ENCODE measurements at places on chromosomes 5 and 9.

DNA sequence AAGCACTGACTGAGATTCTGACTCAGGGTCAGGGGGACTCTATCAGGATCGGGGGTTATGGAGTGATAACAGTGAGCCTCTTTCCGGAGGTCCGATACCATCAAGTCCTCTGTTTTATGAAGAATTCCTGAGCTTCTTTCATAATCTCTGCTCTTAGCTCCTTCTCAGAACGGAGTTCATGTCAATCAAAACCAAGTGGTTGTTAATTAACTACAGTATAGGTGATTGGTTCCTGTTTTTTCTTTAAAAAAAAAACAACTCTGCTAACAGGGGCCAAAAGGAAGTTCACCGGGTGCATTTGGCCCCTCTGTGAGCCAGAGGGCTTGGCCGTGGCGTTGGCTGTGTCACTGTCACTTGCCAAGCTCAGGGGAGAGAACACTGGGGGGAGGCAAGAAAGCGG is 4.0 kb downstream of the GFI1B start:
- DNase-seq: no peak

- no peak for DNase-seq
These were observed 62.8 kb downstream of the KIF4B start for GRCh38 chr5:155076379-155076778.

DNA sequence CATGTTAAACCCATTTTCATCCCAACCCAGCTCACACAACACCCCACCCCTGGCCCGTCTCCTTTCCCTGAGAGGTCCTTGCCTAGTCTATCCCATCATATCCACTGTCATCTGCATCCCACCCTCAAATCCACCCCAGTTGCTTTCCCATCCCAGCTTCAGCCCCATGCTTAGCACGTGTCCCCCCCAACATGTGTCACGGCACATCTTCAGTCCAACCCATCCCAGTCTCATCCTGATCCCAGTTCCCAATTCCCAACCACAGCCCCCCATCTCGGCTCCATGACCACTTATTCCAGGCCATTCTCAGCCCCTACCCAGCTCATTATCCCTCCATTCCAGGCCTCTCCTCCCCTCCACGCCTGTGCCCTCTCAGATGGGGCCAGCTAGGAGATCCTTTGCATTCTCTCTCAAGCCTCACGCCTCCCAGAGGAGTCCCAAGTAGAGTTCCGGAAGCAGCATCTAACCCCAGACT is 605 bp upstream of the DBN1 start:
- DNase-seq: no peak

DNA sequence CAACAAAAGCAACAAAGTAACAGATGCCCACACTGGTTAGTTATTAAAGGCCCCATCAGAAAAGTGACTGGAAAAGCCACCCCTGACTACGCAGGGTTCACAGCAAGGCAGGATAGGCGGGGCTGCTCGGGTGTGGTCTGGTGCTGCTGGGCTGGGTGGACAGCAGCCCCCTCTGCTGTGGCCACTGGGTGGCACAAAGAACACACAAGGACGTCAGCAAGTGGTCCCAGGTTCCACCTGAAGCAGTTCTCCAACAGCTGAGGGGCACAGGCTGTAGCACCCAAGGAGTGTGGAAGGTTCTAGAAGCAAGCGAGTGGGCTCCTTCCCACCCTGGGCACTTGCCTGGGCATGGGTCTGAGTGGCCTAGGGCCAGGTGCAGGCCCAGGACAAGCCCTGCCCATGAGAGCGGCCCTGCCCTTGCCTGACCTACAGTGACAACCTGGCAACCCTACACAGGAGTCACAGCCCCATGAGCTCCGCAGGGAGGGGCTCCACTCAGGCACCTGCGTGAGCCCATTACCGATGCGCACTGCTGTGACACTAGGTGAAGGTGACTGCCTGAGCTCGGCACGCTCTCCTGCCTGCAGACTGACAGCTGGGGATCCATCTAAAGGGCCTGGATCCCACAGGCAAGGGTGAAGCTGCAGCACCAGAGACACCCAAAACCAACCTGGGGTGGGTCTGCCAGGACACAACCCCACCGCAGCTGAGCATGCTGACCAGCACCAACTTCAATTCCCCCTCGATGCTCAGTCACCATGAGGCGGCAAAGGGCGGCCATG is 8.1 kb downstream of the BRD9 start:
- no peak for DNase-seq

- no peak for DNase-seq
These were observed 120.0 kb downstream of the HMHB1 start for GRCh38 chr5:143931986-143932385.

DNA sequence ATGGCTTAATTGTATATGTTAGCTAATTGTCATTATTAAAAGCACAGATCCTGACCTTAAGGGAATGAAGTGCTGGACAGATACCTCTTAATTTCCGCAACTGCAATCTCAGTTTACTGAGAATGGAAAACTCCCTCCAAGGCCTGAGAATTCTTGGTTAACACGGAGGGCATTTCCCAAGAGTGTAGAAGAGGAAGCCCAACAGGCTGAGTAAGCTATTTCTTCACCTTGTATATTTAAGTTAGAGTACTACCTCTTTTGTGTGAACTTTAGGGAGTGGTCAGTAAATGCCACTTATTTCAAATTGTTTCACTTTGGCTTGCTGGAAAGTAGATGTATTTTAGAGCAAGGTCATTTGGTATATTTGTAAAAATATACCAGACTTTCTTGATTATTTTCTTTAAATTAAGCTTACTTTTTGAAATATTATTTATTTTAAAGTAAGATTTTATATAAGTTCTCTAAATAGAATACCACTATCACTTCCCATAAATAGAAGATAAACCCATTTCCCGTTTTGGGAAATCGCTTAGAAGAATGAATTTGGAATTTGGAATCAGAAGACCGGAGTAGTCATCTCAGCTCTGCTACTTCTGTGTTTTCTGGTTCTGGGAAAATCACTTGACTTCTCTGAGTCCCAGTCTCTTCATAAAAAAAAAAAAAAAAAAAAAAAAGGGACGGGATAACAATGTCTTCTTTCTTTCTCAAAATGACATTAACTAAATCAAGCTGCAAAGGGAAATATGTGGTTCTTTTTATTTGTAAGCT is 26.0 kb upstream of the C9orf72 start:
- DNase-seq: no peak

GRCh38 chr5:179900711-179901110 is 7.0 kb downstream of the TBC1D9B start:
- no peak for DNase-seq

GRCh38 chr5:81420039-81420667 is 26.2 kb upstream of the ACOT12 start:
- DNase-seq: no peak

DNA sequence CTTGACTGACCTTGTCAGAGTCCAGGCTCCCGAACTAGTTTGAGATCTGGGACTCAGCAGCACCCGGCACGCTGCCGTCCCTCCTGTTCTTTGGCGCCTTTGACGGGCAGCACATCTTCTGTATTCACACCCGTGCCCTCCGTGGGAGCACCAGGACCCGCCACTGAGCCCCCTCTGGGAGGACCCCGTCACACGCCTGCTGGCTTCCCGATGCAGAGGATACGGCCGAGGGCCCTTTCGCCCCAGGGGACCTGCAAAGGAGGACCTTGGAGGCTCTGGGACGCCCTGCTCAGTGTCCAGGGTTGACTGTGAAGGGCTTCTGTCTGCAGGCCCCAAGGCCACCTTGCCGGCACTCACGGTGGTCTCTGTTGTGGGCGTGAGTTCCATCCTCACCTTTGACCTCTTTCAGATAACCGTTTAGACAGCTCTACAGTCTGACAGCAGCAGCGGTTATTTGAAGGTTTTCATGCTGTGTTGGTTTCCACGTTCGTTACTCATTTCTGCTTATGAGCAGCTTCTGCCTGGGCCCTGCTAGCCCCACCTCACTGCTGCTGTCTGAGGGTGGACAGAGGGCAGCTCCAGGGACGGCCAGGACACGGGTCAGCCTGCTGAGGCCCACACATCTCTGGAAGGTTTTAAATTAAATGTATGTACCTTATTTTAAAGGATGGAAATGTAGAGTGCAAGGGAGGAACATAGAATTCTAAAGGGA is 12.6 kb upstream of the EXOC3 start:
- DNase-seq: no peak

- no peak for DNase-seq
These were observed 25.1 kb downstream of the SLC44A1 start for GRCh38 chr9:105269593-105269992.

DNA sequence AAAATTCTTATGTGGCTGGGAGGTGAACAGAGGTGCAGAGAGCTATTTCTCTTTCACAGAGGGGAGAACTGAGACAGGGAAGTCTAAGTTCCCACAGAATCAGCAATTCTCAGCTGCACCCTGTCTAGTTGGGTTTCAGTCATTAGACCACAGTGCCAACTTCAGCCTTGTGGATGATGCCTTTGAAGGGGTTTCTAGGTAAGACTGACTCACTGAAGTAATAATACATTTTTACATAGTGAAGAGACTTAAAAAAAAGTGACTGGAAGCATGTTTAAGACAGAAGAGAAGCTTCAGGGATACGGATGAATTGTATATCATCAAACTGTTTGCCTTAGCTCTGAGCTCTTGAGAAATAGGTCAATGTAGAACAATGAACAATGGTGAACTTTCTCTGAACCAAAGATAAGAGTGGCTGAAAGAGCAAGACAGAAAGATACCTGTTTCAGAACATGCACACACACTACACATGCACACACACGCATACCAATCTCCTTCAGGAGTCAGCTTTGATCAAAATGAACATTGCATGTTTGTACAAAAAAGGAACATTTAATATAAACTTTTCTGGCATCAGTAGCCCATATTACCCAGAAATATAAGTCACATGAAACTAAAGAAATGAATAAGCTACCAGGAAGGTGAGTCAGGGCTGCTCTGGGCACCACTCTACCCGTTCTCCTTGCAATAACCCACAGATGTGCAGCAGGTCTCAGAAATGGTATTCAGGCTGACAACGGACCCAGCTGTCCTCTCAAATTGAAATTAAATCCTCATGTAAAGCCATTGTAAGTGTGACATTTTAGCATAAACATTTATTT is 12.6 kb upstream of the FYB1 start:
- DNase-seq: no peak

DNA sequence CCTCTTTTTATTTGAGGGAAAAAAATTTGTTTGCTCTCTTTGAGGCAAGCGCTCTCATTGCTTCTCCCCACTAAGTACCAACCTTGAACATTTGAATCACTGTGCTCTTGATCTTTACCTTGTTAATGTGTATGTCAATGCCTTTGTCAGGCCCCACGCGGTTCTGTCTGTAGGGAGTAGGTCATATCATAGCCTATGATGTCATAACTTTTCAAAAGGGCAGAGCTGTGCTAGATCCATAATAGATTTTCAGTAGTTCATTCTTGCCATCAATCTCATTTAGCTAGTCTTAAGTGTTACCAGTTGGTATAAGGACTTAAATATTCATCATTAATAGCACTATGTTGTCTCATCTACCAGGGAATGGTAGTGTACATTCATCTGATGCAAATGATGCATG is 56.6 kb downstream of the MAST4 start:
- DNase-seq: no peak

DNA sequence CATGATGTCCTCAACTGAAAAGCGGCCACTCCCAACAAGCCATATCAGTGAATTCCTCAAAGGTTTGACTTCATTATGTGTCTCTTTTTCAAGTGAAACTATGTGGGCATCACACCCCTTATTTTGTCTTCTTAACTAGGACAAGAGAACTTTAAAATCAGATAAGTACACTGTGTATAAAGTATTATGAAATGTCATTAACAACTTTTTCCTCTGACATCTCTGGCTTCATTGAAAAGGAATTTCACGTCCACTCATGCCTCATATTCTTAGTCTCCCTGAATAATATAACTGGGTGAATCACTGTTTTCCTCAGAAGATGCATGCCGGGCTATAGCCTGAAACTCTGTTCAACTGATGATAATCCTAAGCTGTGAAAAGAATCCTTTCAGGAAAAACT is 415.8 kb downstream of the ACTL7B start:
- no peak for DNase-seq

GRCh38 chr9:96156171-96156974 is 145.6 kb downstream of the HSD17B3 start:
- no peak for DNase-seq

DNA sequence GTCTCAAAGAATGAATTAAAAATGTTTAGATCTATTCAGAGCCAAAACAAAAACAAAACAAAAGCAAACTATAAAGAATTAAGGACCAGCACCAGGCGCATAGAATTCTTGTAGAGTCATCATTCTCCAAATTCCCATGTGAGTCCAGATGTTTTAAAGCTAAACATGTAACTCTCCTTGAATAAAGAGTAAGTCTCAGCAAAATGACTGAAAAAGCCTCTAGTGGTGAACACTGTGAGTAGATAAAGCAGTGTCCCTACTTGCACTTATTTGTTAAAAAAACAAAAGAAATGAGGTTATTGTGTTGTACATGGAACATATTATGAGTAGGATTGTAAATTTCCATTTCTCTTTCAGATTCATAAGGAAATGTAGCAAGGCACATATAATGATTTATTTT is 44.0 kb downstream of the NNT start:
- DNase-seq: no peak

DNA sequence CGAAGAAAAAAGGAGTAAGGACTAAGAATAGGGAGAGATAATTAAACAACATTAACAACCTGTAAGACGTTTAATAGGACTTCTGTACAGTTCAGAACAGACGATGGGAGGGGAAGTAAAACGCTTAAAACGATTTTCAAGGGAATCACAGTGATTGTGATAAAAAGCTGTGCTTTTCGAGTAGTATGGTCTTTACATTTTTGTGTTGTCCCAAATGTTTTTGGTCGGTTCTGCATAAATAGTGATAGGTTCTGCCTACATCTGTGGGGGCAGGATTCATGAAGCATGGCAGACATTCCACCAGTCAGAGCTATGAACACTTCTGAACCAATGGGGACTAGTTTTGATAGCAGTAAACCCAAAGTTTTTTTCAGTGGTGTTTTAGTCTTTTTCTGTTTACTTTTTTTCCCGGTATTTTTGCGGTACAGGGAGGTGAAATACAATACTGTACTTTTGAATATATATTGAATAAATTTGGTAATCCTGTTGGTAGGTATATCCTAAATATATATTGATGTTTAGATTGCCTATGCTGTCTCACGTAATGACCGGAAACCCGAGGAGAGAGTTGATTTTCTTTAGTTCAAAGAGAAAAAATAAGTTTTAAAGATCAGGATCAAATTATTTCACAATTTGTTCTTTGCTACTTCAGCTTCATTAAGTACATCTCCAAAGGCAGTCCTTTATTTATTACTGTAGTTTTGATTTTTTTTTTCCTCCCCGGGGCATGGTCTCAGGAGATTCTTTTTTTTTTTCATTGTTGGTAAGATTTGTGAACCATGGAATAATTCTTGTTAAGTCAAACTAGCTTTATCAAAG is 1.3 kb downstream of the ERBIN start:
- no peak for DNase-seq

GRCh38 chr9:134670042-134670525 is 28.5 kb downstream of the COL5A1 start:
- no peak for DNase-seq

GRCh38 chr9:4353236-4353635 is 53.4 kb upstream of the GLIS3 start:
- no peak for DNase-seq

- DNase-seq: no peak
These were observed 896 bp downstream of the RIGI start for GRCh38 chr9:32524892-32525708.

DNA sequence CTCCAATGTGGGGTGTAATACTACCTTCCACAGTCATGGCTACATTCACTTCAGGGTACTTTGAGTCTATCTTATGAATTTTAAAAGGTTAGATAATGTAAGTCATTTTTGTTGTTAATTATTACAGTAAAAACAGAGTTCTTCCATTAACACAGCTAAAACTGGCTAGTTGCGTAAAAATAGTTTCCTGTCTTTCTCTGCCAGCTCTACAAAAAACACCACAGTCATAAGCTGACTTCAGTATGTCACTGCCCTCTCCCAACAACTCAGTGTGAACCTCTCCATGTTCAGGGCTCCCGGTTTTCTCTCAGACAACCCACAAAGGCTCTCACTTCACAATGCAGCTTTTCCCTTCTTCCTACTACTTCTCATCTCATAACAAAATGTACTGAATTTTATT is 84.8 kb upstream of the ITGA1 start:
- no peak for DNase-seq
